HuH-7 (cell line): ENCODE measurements at places on chromosomes 6 and 20.

- peak; percentile 46 for DNase-seq
These were observed 67.7 kb downstream of the PHACTR2 start for GRCh38 chr6:143745166-143746133.

- no peak for DNase-seq
These were observed 415.6 kb downstream of the GJA1 start for GRCh38 chr6:121851056-121851455.

DNA sequence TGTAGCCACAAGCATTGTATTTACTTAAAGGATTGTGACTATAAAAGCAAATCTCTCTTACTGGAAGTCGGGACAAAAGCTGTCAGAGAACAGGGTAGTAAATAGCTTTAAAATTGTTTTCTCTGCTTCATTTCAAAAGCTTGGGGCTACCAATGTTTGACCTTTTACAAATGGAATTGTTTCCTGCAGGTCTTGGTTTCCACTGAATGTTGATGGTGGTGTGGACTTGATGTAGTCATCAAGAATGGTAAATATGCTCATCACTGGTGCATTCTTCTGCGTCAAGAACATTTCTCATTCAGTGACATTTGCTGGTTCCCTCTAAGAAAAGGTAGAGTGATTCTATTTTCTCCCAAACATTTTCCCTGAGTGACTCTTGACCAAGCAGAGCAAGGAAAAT lies 435.4 kb upstream of the KHDRBS2 start:
- no peak for DNase-seq

DNA sequence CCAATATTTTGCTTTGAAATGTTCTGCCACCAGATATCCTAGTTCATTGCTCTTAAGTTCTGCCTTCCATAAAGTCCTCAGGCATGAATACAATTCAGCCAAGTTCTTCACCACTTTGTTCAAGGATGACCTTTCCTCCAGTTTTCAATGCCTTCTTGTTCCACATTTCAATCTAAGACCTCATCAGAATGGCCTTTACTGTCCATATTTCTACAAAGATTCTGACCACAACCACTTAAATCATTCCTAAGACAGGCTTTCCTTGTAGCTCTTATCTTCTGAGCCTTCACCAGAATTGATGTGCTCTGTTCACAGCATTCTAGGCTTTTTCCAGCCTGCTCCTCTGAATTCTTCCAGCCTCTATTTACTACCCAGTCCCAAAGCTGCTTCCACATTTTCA lies 319.0 kb downstream of the HACE1 start:
- DNase-seq = no peak

- DNase-seq = no peak
These were observed 124.5 kb upstream of the AHI1 start for GRCh38 chr6:135622081-135622480.

DNA sequence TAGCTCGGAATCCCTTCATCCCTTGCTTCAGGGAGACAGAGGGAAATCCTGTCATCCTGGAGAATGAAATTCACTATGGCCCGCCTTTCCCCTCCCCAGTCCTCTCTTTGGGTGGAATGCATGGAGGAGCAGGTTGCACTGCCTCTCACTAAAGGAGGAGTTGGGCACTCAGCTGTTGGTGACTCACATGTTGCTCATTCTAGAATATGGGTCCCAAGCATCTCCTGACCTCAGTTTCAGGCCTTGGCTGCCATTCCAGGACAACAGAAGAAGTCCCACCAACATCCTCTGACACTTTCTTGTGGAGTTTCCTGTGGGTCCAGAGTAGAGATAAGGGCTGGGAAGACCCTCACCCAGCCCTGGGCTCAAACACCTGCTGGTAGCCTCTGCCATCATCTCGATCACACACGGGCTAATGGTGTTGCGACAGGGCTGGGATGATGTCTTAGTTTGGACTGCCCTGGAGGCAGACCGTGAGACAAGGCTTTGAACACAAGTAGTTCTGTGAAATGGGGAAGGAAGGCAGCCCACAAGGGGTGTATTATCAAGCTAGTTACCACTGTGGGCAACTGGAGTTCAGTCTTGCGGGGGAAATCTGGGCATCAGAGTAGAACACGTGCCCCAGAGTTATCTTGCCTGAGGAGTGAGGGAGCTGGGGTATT lies 52.4 kb upstream of the RNF24 start:
- no peak for DNase-seq

DNA sequence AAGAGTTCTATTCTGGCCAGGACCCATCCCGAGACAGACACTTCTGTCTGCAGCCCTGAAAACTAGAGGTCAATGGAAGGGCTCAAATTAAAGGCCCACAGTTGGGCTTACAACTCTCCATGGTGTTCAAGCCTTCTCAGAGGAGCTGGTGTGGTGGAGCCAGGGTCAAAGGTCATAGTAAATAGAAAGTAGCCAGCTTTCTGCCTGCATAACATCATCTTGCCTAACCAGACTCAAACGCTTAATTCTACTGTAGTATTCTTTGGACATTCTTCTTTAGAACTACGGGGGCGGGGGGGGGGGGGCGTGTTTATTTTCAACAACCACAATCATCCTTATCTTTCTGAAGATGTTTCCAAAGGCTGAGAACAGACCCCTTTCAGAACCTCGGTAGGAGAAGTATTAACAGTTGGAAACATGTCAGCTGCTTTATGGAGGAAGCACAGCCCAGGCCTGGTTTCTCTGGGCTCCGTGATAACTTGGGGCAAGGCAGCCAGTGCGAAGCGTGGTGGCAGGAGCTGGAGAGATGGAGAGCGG lies 1.5 kb upstream of the RREB1 start:
- peak; percentile 40 for DNase-seq

DNA sequence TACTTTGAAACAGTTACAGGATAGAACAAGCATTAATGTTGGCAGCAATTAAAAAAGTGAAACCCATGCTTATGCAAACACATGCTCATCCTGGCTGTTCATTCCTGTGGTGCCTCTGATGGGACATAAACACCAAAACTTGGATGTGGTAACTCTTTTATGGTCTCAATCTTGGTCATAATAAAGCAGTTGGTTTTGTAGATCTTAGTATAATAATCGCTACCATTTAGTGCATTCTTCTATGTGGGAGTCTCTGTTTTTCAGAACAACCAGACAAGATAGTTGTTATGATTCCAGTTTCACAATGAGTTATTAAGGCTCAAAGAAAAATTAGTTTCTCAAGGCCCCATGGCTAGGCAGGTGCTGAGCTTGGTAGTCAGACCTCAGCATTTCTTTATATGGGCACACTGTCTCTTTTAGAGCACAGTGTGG lies 184.0 kb downstream of the UTRN start:
- no peak for DNase-seq

DNA sequence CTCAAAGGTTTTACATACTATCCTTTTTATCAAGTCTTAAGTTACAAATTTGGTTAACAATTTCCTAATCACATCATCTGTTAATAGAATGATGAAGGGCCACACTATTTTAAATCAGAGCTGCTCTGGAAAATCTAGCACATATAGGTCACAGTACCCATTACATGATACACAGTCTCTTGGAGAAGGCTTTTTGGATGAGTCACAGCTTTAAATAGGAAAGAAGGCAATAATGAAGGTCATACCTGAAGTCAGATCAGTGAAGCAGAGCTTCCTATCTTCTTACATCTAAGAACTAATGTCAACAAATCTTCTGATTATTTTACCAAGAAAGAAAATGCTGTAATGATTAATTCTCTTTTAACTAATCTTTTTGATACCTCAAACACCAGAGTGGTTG lies 248.5 kb downstream of the BTBD9 start:
- no peak for DNase-seq

DNA sequence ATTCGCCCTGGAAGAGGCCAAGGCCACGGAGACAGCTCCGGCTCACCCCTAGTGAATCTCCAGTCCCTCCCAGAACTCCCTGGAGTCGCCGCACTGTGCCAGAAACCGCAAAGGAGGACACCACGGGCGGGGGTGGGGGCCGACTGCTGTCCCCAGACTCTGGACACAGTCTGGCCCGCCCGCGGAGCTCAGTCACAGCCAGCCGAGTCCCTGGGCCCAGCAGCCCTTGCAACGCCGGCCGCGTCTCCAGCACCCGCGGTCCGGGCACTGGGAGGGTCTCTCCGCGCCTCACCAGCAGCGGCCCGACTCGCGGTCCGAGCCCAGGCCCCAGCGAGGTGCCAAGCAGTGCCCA lies 518 bp downstream of the PEX6 start:
- DNase-seq = peak; percentile 44

- no peak for DNase-seq
These were observed 3.0 kb upstream of the CCN2 start for GRCh38 chr6:131954059-131954774.

- DNase-seq = no peak
These were observed 917.8 kb upstream of the ADGRB3 start for GRCh38 chr6:67717281-67717680.

GRCh38 chr20:13059398-13060136 lies 50.8 kb downstream of the SPTLC3 start:
- no peak for DNase-seq

DNA sequence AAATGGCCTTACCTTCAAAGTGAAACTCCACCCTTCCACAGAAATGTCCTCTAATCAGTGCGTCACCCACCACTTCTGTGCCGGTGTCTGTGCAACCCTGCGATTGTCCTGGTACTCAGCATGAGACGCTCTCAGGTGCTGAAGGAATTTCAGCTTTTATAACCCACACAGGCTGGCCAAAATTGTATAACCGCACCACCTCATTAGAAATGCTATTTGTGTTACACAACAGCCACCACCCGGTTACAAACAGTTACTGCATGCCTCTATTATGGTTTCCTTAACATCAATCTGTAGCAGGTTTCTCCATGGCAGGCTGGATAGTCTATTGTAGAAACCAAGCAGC lies 51.5 kb downstream of the SLC23A2 start:
- peak; percentile 66 for DNase-seq

DNA sequence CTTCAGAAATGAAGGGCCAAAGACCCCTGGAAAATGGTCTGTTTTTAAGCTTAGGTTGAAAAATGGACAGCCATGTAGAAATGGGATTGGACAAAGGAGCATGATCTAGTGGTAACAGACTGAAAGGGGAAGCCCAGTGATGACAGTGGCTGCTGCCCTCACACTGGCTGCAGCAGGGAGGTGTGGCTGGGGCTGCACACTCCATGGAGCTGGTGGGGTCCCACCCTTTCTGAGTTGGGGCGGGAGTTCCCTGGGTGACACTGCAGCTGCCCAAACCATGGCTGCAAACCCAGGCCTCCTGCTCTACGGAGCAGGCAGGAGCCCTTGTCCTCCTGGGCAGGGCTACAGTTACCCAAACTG lies 8.5 kb upstream of the PACSIN1 start:
- DNase-seq = no peak
